ENCODE measurements at places on chromosomes 4 and X.

DNA sequence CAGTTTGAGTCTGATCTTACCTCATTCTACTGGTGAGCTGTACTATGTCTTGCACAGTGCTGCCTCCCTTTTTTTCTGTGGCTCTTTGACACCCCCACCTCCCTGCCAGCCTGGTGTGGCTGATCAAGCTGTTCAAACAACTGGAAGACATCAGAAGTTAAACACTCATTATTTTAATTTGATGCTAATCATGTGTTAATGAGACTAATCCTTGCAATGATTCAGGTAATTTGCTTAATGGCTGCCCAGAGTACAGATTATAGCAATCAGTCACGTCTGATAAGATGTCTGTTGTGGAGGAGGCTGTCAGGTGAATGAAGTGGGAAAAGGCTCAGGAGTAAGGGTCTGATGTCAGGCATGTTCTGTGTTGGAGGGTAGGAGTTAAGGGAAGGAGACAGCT lies 87.4 kb upstream of the GK2 start:
- DNase-seq = peak; percentile 86

DNA sequence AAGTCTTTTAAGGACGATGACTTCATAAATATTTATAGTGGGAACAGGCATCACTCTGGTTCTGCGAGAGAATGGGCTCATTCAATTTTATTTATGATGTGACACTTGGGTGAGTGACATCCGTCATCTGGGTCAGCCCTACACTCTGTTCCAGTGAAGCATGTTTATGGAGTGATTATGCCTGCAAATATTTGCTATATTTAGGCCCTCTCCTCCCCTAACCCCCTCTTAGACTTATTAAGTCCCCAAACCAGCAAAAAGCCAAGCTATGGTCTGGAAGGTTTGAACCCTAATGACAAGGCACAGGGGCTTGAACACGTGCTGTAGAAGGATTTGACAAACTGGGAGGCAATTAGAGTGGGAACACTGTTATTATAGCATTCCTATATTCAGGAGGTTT lies 55.9 kb downstream of the C4orf51 start:
- no peak for DNase-seq

- DNase-seq = no peak
Observed at GRCh38 chr4:16270454-16271328, 44.4 kb upstream of the TAPT1 start.

- no peak for DNase-seq
Observed at GRCh38 chr4:94523617-94524016, 71.9 kb downstream of the PDLIM5 start.

- DNase-seq = no peak
Observed at GRCh38 chr4:108181704-108182103, 13.0 kb upstream of the LEF1 start.

DNA sequence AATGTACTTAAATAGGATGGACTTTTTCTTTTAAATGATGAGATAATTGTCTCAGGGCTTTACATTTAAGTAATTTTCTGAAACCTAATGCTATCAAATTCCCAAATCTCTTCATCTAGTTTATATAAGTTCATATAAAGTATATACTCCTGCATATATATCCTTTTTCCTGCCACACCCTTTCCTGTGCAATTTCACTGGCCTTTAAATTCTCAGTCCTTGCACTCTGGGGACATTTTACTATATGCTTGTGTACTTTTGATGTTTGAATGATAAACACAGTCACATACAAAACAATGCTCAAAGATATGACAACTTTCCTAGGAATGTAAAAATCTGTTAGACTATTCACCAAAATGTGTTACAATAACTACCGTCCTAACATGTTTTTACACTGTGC lies 60.1 kb downstream of the NDST4 start:
- no peak for DNase-seq

GRCh38 chrX:109732807-109733612 lies at the start of gene ACSL4:
Gene ACSL4 (minus strand): TSS chrX:109733257. CDS start chrX:109683363, 49,894 bp downstream.
- peak; percentile 68 for DNase-seq

GRCh38 chrX:101029665-101030064 lies 22.2 kb downstream of the TRMT2B start:
- DNase-seq = no peak

GRCh38 chrX:48071064-48071985 lies at the start of gene ZNF630:
Gene ZNF630 (minus strand): TSS chrX:48071640. CDS start chrX:48066886, 4,754 bp downstream.
- DNase-seq = no peak

DNA sequence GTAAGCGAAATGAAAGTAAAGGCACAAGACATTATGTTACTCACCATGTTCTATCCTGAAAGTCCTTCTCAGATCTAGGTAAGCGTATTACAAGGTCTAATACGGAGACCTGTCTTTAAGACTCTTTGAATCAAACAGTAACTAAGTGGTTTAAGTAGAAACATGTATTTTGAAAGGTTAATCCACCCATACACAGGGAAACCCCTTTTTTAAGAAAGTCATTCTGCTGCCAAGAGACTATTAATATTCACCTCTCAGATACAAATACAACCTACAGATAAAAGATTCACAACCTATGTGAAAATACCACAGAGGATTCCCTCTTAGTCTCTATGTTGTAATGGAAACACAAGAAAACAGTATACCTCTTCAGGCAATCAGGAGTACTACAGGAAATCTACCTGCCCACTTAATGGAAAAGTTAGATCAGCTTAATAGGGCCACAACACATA lies 63.2 kb upstream of the TNIP3 start:
- no peak for DNase-seq

DNA sequence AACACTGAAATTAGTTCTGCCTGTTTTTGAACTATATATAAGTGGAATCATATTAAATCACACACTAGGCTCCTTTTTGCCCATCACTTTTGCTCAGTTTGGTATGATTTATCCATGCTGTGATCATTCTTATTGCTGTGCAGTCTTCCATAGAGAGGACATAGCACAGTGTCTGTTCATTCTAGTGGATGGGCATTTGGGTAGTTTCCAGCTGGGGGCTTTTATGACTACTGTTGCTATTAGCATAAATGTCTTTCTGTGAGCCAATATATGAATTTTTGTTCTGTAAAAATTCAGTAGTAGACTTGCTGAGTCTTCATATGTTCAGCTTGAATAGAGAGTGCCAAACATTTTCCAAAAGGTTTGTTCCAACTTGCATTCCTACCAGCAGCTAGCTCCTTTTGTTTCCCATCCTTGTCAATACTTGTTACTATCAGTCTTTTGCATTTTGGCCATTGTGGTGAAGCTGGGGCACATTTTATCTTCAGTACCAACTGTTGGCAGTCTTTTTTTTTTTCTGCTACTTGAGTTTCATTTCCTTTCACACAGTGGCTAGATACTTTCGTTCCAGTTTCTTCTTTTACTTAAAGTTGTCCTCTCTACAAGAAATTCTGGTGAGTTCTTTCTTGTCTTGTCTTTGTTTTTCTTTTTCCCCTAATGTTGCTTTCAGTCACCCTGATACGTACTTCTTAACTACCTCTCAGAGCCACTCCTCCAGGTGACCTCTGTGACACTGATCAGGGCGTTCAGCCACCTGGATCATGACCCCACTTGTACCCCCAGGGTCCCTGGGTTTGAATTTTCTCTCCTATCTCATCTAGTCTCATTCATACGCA lies 87.0 kb downstream of the ANXA3 start:
- DNase-seq = no peak

- peak; percentile 29 for DNase-seq
Observed at GRCh38 chr4:147160908-147161513, 215.3 kb upstream of the TTC29 start.

DNA sequence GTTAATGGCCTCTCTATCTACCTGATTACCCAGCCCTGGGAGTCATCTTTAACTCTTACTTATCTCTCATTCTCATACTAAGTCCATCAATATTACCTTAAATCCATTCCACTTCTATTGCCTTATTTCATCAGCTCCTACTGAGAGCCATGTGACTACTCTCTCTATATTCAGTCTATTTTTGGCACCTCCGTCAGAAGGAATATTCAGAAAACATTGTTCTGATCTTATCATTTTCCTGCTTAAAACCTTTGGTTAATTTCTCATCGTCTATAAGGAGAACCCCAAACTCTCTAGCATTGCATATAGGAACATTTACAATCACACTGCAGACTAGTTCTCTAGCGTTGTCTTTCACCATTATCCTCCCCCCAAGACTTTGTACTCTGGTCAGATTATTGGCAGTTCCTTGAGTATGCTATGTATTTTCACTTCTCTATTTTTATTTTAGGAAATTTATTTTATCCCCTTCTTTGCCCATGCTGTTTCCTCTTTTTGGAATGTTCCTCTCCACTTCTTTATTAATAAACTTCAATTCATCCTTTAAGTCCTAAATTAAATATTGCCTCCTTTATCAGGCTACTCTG lies 13.7 kb upstream of the AMMECR1 start:
- no peak for DNase-seq

- no peak for DNase-seq
Observed at GRCh38 chr4:16218950-16219349, 7.3 kb downstream of the TAPT1 start.

- no peak for DNase-seq
Observed at GRCh38 chr4:102642631-102643298, 118.0 kb downstream of the MANBA start.

DNA sequence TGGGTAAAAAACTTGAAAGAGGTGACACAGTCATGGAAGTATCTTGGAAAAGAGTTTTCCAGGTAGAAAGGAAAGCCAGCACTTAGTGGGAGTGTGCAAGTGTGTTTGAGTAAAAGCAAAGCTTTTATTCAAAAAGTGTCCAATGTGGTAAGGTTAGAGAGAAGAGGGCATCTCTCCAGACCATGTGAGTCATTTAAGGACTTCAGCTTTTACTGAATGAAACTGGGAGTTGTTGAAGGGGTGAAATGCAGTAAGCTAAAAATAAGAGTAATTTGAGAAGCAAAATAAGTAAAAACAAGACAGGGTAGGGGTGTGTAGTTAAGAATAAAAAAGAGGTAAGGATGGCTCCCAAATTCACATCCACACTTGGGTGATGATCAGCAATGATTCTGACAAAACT lies 238.9 kb downstream of the SLC7A11 start:
- DNase-seq = no peak

DNA sequence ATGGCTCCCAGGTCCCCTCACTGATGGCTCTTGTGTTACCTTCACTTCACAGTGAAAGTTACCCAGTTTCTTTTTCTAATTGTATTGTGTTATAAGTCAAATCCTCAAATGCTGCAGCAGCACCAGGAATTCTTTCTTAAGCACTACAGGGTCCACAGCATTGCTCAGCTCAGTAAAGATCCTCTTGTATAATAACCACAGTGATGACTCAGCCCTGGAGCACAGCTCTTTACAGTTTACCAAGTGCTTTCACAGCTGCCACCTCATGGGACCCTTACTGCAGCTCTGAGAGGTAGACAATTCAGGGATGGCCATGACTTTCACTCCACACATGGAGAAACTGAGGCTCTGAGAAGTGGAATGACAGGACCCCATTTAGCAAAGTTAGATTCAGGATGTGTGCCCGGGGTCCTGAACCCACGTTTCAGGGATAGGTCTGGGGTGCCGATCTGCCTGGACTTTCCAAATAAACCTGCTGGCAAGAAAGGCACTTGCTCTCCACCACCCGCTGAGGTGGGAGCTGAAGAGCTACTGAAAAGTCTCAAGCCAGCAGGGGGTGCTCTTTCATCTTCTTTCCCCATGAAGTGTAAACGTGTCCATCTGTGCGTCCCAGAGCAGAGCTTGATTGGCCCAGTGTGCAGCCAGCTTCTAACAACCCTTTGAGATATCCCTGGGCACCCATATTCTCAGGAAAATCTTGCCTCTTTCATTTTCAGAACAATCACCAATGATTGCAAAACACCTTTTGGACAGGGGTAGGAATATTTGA lies 35.7 kb upstream of the GABRQ start:
- DNase-seq = peak; percentile 3

GRCh38 chr4:182578402-182578801 lies 335.2 kb downstream of the TENM3 start:
- DNase-seq = no peak

- no peak for DNase-seq
Observed at GRCh38 chrX:149916745-149917392, 12.5 kb upstream of the HSFX4 start.

- DNase-seq = no peak
Observed at GRCh38 chr4:77006753-77007353, 57.3 kb downstream of the SEPTIN11 start.

- DNase-seq = no peak
Observed at GRCh38 chr4:151866592-151866918, 105.7 kb upstream of the GATB start.

DNA sequence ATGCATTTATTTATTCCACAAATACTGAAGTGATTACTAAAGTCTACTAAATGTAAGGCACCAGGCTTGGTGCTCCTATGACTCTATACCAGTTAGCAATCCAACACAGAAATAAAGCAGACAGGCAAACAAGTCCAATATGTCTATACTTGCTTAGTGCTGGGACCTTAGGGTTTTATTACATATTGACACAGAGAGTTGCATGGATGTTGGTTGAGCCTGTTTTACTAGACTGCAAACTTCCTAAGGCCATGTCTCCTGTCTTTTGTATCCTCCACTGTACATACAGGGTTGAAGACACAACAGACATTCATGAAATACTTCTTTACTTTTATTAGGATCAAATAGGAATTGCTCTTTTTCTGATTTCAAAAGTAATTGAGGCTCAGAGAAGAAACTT lies 69.0 kb downstream of the LNX1 start:
- no peak for DNase-seq

DNA sequence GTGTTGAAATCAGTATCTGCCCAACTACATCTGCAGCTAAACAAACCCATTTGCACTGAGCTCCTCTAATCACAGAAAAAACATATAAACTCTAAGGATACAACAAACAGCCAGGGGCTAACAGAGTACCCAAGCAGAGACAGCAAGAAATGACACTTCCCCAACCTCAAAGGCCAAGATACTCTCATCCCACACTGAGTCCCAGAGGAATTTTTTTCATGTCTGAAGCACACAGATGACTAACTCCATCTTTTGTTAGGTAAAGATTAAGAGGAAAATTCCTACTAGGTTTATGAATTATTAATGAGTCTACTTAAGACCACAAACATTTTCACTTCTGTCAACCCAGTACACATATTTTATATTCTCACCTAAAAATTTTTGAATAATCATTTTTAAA lies 31.6 kb downstream of the SEPSECS start:
- DNase-seq = no peak

- DNase-seq = peak; percentile 36
Observed at GRCh38 chr4:155676430-155676825, 9.8 kb downstream of the GUCY1A1 start.

GRCh38 chr4:41696763-41697162 lies 51.8 kb downstream of the PHOX2B start:
- no peak for DNase-seq

GRCh38 chrX:87409113-87409841 lies 108.3 kb upstream of the KLHL4 start:
- DNase-seq = no peak

GRCh38 chr4:186644737-186645261 lies 78.9 kb downstream of the FAT1 start:
- no peak for DNase-seq
